GM12878 (cell line): ENCODE measurements at places on chromosomes 6 and 20. TPM values are rescaled to one million over a fixed set of nuclear protein-coding genes. Genes with fewer than 3 reads are reported as not detected.

DNA sequence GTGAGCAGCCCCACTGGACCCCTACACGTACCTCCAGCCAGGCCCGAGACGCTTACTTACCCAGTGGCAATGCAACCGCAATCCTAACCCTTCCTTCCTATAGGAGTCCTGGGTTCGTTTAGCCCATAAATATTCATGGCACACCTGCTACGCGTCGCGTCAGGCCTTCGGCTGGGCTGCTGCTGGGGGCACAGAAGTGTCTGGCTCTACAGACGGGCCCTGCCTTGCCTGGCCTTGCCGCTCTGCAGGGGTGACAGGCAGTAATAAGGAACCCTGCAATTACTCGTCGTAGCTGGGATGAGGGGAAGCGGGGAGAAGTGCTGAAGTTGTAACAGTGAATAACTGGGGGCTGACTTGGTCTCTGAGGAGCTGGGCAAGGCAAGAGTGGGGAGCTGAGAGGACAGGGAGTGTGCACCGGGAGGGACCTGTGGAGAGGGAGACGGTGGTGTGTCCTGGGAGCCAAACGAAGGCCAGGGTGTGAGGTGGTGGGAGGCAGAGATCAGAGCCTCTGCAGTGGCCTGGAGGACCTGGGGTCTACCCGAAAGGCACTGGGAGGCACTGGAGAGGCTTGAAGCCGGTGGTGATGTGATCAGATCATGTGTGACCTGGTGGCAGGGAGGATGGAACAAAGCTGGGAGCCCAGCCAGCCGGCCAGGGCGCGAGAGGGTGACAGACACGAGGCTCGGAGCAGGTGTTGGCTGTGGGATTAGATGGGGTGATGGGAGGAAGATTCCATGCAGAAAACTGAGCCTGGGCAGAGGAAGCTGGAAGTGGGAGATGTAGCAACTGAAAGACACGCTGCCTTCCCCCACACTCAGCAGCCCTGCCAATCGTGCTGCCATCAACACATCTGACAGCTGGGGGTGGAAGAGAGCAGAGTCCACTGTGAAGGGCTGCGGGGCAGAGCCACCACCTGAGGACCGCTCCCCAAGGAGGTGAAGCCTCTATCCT is 36.4 kb downstream of the PSMG4 start:
- DNase-seq, result no peak

GRCh38 chr6:163252061-163252591 is 162.4 kb upstream of the QKI start:
- no peak for DNase-seq

- DNase-seq, result peak; percentile 84
Measured at GRCh38 chr20:32357375-32357868, 709 bp upstream of the ASXL1 start.

Gene MYLIP
- total RNA-seq, result 14.7 and 15.2 TPM in 2 replicates
